ENCODE measurements at places on chromosomes 5 and 9. TPM values are rescaled to one million over a fixed set of nuclear protein-coding genes. Genes with fewer than 3 reads are reported as not detected.

GRCh38 chr9:89723469-89724100 is 118.8 kb downstream of the GADD45G start:
- no peak for DNase-seq

GRCh38 chr5:150082889-150083288 is 3.5 kb downstream of the CSF1R start:
- no peak for DNase-seq

DNA sequence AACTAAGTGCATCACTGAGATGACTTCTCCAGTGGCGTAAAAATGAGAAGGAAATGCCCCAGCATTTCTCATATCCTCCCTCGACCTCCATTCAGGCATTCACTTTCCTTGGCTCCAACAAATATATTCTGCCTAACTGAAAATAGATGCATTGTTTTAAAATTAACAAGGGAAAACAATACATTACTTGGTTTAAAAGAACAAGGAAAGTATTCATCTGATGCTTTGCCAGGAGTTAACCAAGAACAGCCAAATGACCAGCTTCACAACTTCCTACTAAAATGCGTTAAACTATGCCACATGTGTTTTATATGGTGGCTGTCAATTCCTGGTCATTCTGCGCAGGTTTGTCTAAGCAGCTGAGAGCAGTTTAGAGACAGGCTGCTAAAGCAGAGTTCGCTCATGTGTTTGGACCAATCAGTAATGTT is 121.4 kb downstream of the GNAQ start:
- no peak for DNase-seq

GRCh38 chr9:32728181-32728580 is 55.2 kb upstream of the TMEM215 start:
- DNase-seq: no peak

GRCh38 chr5:7412409-7412808 is 16.5 kb downstream of the ADCY2 start:
- DNase-seq: no peak

- no peak for DNase-seq
Measured at GRCh38 chr9:105131981-105132380, 112.5 kb upstream of the SLC44A1 start.

GRCh38 chr5:117888688-117889087 is 1099.7 kb downstream of the DTWD2 start:
- no peak for DNase-seq

DNA sequence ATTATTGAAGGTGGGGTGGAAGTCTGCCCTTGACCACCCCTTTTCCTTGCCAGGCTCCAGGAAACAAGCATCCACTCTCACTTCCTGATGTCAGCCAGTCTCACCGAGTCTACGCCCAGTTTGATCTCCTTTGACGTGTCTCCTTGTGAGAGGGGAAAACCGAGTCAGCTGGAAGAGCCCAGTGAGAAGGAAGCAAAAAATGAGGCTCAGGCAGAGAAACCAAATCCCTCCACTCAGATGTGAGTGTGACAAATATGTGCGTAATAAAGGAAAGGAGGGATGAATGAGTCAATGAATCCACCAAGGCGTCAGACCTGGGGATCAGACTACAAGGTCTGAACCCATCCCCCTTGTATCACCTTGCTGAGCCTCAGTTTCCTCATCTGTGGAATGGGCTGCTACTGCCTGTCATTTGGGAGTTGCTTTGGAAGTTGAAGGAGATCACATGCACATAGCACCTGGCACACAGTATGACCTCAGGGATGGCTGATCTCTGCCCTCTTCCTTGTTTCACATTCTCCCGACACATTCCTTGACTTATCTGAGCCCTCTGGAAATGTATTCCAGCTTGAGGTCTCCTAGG is 61.3 kb upstream of the XPA start:
- no peak for DNase-seq

GRCh38 chr5:1897386-1897785 is 14.7 kb upstream of the IRX4 start:
- DNase-seq: no peak

GRCh38 chr5:103428923-103429322 is 133.7 kb downstream of the NUDT12 start:
- DNase-seq: no peak

- no peak for DNase-seq
Measured at GRCh38 chr5:54603372-54603771, 85.8 kb downstream of the SNX18 start.

DNA sequence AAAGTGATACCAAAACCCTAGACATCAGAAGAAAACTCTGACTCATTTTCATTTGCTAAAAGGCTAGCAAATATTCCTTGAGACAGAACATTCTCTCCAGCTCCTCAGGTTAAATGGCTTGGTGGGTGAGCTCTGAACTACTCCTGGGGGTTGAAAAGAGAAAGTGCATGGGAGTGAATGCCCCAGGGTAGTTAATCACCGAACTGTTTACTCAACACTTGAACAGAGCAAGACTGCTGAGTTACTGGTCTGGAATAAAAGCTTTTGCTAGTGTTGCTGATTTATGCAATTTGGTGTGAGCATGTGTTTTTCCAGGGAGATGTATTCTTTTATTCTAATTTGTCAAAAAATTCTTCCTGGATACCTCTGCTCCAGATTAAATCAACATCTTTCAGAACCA is 88.3 kb upstream of the PRDM9 start:
- no peak for DNase-seq

GRCh38 chr9:99020786-99021436 is 77.2 kb downstream of the COL15A1 start:
- no peak for DNase-seq

GRCh38 chr9:105413525-105413924 is 34.3 kb upstream of the FSD1L start:
- DNase-seq: no peak

DNA sequence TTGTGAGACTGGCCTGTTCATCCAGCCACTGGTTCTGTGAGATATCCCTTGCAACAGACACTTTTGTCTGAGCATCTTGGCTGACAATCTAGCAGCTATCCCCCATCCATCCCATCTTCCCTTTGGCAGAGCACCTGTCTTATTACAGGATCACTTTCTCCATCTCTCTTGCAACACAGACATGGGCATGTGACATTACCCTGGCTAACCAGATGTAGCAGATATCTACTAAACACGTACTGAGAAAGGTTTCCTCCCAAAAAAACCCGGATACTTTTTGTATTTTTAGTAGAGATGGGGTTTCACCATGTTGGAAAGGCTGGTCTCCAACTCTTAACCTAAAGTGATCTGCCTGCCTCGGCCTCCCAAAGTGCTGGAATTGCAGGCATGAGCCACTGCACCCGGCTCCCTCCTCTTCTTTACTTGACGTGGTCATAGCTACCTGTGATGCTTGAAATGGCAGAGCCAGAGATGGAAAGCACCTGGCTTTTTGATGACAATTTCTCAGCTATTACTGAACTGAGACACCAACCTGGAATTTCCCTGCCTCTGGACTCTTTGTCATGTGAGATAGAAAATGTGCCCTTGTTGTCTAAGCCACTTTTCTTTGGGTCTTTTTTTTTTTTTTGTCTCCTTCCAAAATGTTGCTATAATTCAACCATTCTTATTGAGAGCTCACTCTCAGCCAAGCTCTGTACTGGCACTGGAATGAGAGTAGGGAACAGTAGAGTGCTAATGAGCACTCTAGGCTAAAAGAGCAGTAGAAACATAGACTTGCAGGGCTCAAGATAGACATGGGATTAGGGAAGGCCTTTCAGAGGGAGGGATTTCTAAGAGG is 32.6 kb downstream of the FNBP1 start:
- no peak for DNase-seq

GRCh38 chr9:16811987-16812685 is 58.3 kb downstream of the BNC2 start:
- no peak for DNase-seq

GRCh38 chr9:75891277-75891741 is 836 bp downstream of the PCSK5 start:
- peak; percentile 78 for DNase-seq

DNA sequence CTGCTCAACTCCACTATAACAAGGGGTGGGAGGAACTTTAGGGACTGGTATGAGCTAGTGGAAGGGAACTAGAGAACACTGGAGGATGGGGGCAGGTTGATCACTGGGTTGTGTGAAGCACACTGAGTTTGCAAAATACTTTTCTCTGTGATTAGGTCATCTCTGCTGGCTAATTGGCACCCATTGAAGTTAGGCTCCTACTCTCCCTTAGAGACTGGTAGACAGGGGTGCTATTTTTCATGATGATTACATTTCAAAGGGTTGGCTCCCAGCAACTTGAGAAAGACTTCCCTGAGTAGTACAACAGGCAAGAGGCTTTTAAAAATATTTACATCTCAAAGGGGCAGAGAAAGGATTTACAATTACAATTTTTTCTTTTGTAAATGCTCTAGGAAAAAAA is 50.4 kb upstream of the MTAP start:
- no peak for DNase-seq

DNA sequence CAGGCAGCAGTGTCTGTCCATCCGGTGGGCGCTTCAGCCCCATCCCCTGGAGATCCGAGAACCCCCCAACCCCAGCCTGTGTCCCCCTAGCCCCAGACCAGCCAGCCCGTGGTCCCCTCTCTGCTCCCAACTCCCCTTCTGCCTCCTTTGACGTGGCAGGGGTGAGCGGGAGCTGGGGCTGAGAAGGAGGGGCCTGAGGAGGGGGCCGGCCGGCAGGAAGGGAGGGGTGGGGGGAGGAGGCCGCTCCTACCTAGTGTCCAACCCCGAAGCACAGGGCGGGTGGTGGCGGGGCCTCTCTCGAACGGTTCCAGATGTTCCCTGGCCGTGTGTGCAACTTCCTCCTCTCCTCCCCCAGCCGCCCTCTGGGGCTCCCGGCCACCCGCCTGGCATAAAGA is 31.0 kb downstream of the GOLGA2 start:
- DNase-seq: peak; percentile 95

PCDHGC4 gene
- 7.5 TPM for total RNA-seq

NDUFA8 gene
- 89.2 TPM for total RNA-seq

SHB gene
- total RNA-seq: 33.7 TPM

PCDHB13 gene
- total RNA-seq: 5.7 TPM

CDC25C gene
- total RNA-seq: not detected

NSD1 gene
- 37.6 TPM for total RNA-seq

EGFL7 gene
- total RNA-seq: 48.5 TPM

C5orf34 gene
- 1.1 TPM for total RNA-seq

FAM170A gene
- not detected for total RNA-seq

All from sigmoid colon (tissue), 7 donors.